Erythroblast (primary cell): ENCODE measurements at places on chromosomes 2 and 18.

DNA sequence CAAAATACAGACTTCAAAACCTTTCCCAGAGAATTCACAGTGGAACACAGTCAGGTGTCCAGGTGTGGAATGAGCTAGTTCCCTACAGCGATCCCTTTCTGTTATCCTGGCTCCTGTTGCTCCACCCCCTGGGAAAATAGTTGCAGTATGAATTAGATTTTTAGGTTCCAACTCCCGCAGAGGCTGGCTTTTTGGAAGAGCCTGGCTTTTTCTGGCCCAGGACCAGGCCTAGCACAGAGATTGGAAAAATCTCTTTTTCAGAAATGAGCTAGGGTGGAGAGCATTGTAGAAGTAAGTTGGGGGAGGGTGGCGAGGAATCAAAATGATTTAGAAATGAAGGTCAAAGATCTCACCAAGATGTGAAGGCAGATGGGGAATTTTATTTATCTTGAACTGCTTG, 27.1 kb downstream of the COL5A2 start:
- no peak for DNase-seq

- DNase-seq, result no peak
Observed at GRCh38 chr2:167652401-167652800, 595.0 kb downstream of the STK39 start.

DNA sequence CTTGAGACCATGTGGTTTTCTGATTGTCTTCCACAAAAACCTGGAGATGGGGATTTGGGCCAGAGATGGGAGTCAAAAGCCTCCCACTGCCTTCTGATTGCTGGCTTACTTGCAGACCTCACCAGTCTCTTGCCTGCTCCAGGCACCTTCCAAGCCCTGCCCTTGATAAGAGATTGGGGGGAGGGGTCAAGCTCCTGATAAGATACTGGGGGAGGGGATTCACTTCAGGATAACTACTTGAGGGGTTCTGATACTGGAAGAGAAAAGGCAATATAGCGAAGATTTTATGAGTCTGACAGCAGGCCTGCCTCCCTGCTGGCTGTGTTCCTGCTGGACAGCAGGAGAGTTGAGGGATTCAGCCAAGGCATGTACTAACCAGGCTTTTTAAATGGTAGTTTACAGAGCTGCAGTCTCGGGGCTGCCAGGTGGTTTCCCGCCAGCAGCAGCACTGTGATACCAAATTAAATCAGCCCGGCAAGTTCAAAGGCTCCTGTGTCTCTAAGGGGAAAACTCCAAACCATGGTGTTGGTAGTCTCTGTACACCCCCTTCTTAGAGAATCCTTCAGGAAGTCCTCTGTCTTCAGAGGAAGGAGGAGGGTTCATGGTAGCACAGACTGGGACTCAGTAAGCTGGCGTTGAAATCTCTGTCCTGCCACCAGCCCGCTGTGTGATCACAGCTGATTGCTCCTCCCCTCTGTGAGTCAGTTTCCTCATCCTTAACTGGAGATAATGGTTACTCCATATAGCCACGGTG, 58.3 kb downstream of the FBXO36 start:
- DNase-seq, result peak; percentile 8

GRCh38 chr2:98188351-98189046, 101.5 kb downstream of the VWA3B start:
- DNase-seq, result no peak

DNA sequence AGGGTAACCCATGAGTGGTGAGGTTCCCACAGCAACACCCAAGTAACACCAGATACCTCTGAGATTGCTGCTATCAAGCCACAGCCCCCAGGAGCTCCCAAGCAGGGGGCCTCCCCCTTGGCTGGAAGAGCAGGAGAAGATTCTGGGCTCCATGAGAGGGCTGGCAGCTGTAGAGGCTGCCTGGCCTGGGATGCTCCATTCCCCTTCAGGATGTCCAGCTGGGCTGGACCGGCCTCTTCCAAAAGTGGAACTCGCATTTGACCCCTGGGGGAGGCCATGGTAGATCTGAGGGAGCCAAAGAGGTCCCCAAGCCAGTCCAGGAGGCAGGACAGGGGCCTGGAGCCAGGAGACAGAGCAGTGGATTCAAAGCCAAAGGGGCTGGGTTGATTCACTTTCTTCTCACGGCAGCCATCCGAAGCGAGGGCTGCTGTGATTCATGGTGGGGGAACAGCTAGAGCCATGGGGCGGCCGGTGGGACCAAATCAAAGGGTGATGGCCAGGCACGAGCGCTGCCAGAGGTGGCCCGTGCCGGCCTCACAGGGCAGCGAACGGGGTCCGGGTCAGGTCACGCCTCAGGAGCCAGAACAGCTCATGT, 95.3 kb upstream of the ID2 start:
- no peak for DNase-seq

DNA sequence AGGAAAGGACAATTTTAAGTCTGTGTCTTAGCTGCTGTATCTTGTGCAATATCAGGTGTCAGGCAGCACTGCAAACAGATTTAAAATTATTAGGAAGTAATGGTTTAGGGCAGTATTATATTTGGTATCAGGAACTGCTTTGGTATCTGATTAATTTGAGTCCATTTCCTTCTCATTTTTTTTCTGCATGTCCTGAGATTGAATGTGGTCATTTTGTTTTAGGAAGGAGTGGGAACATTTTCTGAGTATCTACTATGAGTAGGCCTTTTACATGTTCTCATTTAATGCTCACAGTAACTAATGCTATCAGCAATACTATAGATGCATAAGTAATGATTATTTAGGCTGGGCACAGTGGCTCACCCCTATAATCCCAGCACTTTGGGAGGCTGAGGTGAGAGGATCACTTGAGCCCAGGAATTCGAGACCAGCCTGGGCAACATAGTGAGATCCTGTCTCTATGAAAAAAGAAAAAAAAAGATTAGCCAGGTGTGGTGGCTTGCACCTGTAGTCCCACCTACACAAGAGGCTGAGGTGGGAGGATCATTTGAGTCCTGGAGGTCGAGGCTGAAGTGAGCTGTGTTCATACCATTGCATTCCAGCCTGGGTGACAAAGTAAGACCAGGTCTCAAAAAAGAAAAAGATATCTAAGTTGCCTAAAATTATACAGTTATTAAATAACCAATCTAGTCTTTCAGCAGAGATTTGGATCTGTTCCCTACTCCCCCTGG, 4.7 kb downstream of the FMNL2 start:
- no peak for DNase-seq

GRCh38 chr2:85613717-85614515, 2.0 kb upstream of the C2orf68 start:
- DNase-seq, result no peak

- DNase-seq, result no peak
Observed at GRCh38 chr2:145119225-145119624, 599.3 kb upstream of the ZEB2 start.

- DNase-seq, result peak; percentile 91
Observed at GRCh38 chr2:126657636-126658318, 1.8 kb downstream of the GYPC start.
